Stimulated activated CD8-positive, alpha-beta memory T cell treated with anti-CD3 and anti-CD28 coated beads, Interleukin-15, amount 100 ng/mL, for 48 hours (primary cell): ENCODE measurements at places on chromosomes 7 and 10.

GRCh38 chr7:121267612-121268011, 61.2 kb upstream of the WNT16 start:
- DNase-seq = no peak

DNA sequence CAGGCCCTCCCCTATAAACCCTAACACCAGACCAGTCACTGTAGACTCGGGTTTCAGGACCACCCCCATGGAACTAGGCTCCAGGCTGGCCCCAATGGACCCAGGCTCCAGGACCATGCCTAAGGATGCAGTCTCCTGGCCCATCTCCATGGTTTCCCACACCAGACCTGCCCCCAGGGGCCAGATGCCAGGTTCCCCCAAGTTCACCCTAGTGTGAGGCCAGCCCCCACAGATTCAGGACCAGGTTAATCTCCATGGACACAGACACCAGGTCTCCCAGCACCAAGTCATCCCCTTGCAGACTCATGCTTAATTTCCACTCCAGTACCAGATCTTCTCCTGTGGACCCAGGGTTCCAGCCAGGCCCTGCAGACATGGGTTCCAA, 103.8 kb upstream of the LANCL2 start:
- DNase-seq = no peak

GRCh38 chr7:1844951-1845390, 174.9 kb downstream of the ELFN1 start:
- DNase-seq = no peak

GRCh38 chr7:134709197-134709596, 62.5 kb downstream of the BPGM start:
- no peak for DNase-seq

DNA sequence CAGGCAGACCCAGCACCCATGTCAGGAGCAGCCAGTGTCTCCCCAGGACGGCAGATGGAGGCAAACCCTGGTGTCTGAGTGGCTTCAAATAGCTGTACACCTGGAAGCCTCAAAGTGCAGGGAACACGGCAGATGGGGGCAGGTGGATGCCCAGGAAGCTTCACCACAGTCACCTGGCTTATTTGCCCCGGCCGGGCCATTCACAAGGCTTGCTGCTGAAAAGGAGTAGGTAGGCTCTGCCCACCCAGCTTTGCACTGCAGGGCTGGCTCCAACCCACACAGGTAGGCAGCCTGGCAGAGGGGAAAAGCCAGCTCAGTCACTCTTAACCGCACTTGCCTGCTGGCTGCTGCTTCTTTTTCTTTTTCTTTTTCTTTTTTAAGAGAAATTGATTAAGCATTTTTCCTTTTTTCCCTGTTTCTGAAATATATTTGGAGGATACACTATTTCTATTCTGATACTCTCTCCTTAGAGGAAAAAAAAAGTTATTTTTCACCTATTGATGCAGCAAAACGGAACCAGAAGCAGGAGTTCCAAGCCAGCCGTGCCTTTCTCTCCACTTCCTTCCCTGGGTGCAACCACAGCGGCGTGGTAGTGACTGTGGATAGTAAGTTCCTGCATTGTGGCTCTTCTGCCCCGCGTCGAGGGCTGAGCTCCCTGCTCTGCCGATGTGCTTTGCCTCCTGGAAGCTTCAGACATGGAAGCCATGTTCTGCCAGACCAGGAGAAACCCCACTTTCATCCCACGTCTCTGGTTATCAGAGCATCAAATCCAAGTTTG, 118.3 kb downstream of the KLF6 start:
- no peak for DNase-seq

DNA sequence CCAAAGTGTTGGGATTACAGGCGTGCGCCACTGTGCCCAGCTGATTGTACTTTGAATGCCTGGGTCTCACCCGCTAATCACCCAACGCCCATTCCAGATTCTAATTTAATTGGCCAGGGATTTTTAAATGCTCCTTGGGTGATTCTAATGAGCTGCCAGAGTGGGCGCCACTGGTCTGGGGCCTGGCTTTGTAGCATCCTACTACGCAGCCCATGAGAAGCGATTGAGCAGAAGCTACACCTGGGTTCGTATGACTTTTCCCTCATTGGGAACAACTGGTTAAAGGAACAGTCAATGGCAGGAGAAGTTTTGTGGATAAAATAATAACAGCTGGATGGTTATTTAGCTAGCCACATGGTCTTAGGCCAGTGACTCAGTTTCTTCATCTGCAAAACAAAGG, 108.0 kb downstream of the SPAG6 start:
- no peak for DNase-seq

GRCh38 chr10:113569576-113569975, 16.7 kb downstream of the HABP2 start:
- DNase-seq = no peak
